Left colon (tissue), 2 donors: ENCODE measurements at places on chromosomes 11 and 22. TPM values are rescaled to one million over a fixed set of nuclear protein-coding genes. Genes with fewer than 3 reads are reported as not detected.

- DNase-seq: no peak
These were observed 2.3 kb downstream of the CSKMT start for GRCh38 chr11:62667460-62667859.

- no peak for DNase-seq
These were observed 727.6 kb downstream of the METTL15 start for GRCh38 chr11:28835790-28836189.

DNA sequence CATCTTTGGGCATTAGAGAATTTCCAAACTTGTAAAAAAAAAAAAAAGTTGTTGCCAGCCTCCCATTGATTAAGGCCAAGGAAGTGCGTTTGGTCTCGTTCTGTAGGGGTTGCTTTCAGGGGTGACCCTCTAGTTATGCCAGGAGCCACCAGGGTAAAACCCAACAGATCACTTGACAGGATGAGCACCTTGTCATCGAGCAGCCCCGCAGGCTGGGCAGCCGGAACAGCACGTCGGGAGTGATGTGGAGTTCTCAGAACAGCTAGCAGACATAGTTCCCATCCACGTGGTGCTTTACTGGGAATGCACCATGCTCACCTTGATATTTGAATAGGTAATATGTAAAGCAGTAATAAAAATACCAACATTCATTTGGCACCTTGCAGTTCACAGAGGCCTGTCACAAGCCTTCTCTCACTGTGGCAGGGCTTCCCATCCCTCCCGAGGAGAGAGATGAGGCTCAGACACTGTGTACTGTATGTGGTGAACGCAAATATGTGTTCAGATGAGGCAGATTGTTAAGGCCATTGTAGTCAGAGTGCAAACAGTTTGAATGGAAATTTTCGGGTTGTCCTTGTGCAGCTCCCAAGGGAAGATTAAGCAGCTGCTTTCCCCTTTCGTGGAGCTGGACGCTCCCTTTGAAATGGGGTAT, 70.9 kb upstream of the SORL1-AS1 start:
- DNase-seq: no peak

CHRM1 gene
- 0.84 TPM for total RNA-seq

GRCh38 chr11:65524014-65524740, 706 bp upstream of the SCYL1 start:
- peak; percentile 60 for DNase-seq

GRCh38 chr22:36431977-36432376, 44.2 kb upstream of the MYH9 start:
- no peak for DNase-seq

DNA sequence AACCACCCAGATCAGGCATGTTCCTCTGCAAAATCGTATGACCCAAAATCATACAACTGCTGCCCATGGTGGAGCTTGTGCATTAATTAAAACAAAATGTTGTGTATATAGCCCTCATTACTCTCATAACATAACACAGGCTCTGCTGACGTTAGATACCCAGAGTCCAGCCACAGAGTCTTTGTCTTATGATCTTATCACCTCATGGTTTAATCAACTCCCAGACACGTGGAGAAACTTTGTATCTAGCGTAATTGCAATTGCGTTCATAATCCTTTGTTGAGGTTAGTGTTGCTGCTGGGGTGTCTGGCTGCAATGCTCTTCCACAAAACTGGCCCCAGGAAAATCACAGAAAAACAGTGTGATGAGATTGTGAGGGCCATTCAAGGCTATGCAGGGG, 5.0 kb upstream of the APOL1 start:
- no peak for DNase-seq

GRCh38 chr11:48129697-48130395, 86.8 kb upstream of the OR4B1 start:
- no peak for DNase-seq

GRCh38 chr22:46331496-46331895, 4.0 kb upstream of the TRMU start:
- no peak for DNase-seq

MMP8 gene
- not detected for total RNA-seq

GRCh38 chr22:36544107-36544620, 15.2 kb upstream of the EIF3D start:
- DNase-seq: no peak

- DNase-seq: peak; percentile 61
These were observed 92.9 kb downstream of the PDHX start for GRCh38 chr11:35009191-35009943.

- DNase-seq: peak; percentile 85
These were observed 41.7 kb downstream of the KIAA1671 start for GRCh38 chr22:24994070-24994763.

OR52J3 gene
- total RNA-seq: not detected

PATE2 gene
- total RNA-seq: not detected

- no peak for DNase-seq
These were observed 25.5 kb downstream of the TMEM123 start for GRCh38 chr11:102427068-102427467.

DNA sequence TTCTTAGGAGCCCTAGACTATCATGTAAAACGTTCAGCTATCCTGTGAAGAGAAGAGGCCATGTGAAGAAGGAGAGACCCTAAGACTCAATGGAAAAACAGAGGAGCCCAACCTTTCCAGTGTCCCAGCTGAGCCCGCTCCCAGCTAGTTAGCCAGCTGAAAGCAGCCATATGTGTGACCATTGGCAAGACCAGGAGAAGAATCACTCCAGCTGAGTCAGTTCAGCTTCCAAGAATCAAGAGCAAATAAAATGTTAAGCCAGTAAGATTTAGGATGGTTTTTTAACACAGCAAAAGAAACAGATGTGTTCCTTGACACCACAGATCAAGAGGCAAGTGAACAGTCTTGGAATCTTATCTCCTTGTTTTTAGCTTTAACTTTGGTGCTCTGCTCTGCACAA, 108.0 kb downstream of the CCDC81 start:
- no peak for DNase-seq

TRIM5 gene
- total RNA-seq: 17.6 TPM

OSBPL5 gene
- 36.8 TPM for total RNA-seq

DNA sequence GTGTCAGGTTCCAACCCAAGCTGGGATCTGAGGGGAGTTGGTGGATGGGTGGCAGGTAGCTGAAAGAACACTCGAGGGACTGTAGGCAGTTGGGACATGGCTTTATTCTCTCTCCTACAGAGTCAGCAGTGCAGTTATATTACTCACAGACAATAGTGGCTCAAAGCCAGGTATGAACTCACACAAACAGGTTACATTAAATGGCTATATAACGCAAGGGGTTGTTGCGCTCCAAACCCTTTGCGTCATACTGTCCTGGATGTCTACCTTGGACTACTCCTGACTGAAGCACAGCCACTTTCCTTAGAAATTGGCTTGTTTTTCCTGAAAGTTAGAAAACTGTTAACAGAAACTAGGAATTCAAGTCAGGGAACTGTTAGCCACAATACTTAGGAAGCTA, 66.4 kb upstream of the OR4B1 start:
- peak; percentile 65 for DNase-seq

PKDREJ gene
- 0.42 TPM for total RNA-seq

ME3 gene
- total RNA-seq: 35.8 TPM

BTBD18 gene
- not detected for total RNA-seq

GRCh38 chr11:132971351-132971750, 561.0 kb downstream of the OPCML start:
- DNase-seq: no peak
